Fibroblast of skin of right biceps (primary cell): ENCODE measurements at places on chromosomes 16 and 17.
A peak's percentile ranks its signal among the peaks of the same experiment; 100 is the strongest.

DNA sequence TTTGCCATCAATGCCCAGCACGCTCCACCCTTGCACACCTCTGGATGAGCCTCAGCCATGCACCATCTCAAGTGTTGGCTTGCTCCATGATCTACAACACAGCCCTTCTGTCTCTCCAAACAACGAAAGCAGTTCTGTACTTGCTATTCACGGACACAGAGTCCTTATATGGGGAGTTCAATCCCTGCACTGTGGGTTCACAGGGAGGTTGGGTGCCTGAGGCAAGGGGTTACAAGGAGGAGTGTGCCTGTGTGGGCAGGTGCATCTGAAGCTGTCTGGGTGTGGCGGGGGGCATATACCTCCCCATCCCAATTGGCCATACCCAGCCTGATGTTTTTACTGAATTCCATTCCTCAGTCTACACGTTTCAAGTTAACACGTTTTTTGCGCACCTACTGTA is 5.6 kb downstream of the RUNDC3A start:
- no peak for DNase-seq

DNA sequence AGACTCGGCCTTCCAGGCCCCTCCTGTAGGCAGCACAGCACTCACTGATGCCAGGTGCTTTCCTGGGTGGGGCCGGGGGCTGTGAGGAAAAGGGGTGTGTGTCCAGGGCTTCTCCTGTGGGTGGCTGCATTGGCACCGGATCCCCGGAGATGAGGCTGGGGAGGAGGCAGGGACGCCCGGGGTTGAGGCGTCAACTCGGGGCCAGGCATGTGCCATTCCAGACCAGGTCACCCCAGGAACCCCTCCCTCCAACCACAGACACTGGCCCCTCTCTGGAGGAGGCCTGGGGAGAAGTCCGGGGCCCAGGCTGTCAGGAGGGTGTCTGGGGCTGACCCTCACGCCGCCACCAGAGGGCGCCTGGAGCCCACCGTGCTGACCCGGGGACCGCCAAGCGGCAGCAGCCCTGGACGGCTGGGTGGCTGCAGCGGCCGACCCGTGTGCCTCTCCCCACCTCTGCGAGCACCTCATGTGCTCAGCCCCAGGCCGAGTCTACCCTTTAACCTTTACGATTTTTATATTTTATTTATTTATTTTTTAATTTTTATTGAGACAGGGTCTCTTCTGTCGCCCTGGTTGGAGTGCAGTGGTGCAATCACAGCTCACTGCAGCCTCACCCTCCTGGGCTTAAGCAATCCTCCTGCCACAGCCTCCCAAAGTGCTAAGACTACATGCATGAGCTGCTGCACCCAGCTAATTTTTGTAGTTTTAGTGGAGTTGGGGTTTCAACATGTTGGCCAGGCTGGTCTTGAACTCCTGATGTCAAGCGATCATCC is 3.2 kb upstream of the METRN start:
- DNase-seq: peak; percentile 58

DNA sequence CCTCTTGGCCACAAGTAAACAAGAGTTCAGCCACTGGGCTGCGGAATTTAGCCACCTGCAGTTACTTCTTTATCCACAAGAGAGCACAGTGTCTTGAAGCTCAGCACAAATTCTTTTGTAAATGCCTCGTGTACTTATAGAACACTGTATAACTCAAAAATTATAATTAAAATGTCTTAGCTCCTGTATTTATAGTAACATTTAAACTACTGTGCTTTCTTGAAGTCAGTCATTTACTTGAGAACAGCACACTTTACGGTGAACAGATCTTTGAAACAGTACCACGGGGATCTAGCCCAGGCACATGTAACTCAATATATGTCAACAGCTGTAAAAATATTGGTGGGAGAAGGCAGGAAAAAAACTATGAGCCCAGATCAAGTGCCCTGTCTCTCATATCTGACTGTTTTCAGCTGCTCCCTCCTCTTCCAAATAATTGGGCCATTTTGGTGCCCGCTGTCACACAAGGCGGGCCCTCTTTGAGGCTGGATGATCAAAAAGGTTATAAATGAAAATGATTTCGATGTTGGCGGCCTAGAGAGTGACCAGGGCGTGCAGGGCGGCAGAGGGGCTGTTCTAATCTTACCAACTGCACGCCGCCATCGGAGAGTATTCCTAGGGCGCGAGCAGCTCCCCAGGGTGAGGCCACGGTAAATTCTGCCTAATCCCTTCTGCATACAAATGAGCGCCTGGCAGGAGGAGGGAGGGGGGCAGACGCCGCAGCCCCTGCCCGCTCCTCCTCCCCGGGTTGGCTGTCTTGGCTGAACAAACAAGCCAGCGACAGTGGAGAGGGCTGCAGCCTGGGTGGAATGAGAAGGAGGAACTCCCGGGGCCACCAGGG is 183.2 kb downstream of the C16orf78 start:
- DNase-seq: peak; percentile 21

DNA sequence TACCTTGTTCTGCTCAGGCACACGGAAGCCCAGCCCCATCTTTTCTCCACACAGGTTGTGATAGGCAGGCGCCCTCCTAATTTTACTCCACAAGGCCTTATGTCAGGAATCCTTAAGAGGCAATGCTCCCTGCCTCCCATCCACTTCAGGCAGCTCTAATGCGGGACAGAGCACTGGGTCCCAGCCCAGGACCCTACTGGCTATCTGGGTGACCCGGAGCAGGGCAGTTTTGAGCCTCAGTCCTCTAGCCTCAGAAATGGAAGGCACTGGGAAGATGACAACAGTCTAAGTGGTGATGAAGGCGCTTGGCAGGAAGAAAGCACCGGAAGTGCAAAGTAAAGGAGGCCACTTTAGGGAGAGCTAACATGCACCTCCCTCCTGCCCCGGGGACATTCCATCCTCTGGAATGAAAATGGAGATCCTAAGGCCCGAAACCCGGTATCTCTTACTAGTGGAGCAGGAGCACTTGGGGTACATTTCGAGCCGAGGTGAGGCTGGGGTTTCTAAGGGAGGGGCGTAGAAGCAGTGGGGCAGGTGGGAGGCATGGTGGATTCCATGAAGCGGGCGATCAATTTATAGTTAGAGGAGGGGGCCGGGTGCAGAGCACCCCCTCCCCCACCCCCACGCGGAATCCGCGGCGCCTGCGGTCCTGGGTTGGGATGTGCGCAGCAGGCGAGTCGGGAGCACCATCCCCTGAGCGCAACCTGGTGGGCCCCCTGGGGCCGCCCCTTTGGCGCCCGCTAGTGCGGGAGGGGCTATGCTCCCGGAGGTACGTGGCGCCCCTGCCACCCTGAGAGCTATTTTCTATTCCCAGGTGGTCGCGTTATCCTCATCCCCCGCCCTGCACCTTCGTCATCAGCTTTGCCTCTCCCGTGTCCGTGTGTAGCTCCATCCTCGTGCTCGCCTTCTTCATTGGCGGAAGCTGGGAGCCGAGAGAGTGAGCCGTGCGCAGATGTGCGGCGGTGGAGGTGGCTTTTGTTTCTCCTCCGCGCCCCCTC is 4.9 kb downstream of the MT1F start:
- DNase-seq: no peak

DNA sequence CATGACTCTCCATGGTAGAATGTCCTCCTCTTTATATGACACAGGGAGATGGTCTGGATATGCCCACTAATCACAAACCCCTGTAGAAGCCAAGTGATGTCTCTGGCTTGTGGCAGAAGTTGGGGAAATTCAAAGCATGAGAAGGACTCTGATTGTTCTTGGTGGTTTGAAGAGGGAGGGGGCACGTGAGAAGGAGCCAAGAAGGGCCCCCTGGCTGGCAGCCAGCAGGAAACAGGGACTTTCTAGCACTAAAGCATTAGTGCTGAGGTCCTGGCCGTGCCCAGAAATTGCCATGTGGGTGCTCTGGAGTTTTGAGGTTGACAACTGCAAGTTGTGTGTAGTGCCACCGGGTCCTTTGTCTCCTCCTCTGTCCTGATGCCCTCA is 199.9 kb downstream of the LGALS9B start:
- peak; percentile 33 for DNase-seq
